ENCODE measurements at places on chromosomes 4 and X. TPM values are rescaled to one million over a fixed set of nuclear protein-coding genes. Genes with fewer than 3 reads are reported as not detected.

The USO1 gene
- 87.7 TPM for total RNA-seq

The ZNF732 gene
- not detected for total RNA-seq

The PNMA5 gene
- total RNA-seq, result not detected

The BEND4 gene
- 0.05 TPM for total RNA-seq

The CCDC149 gene
- 10.8 TPM for total RNA-seq

The KLB gene
- 0.13 TPM for total RNA-seq

The SOX3 gene
- total RNA-seq, result not detected

The SYP gene
- total RNA-seq, result 1.6 TPM

The NDUFB11 gene
- total RNA-seq, result 196 TPM

The MAP7D2 gene
- 0.40 TPM for total RNA-seq

The NAP1L3 gene
- total RNA-seq, result 0.65 TPM

The TREX2 gene
- 0.19 TPM for total RNA-seq

The DOK7 gene
- total RNA-seq, result 33.7 TPM

The TRIM75 gene
- not detected for total RNA-seq

The ACSL4 gene
- 25.1 TPM for total RNA-seq

The XG gene
- 0.35 TPM for total RNA-seq

The AFM gene
- not detected for total RNA-seq

The BRS3 gene
- not detected for total RNA-seq

The TMSB15B gene
- 0.43 TPM for total RNA-seq

All from Right ventricle myocardium superior (tissue), 1 donor.